HS-5 (cell line): ENCODE measurements at places on chromosomes 12 and 14.

DNA sequence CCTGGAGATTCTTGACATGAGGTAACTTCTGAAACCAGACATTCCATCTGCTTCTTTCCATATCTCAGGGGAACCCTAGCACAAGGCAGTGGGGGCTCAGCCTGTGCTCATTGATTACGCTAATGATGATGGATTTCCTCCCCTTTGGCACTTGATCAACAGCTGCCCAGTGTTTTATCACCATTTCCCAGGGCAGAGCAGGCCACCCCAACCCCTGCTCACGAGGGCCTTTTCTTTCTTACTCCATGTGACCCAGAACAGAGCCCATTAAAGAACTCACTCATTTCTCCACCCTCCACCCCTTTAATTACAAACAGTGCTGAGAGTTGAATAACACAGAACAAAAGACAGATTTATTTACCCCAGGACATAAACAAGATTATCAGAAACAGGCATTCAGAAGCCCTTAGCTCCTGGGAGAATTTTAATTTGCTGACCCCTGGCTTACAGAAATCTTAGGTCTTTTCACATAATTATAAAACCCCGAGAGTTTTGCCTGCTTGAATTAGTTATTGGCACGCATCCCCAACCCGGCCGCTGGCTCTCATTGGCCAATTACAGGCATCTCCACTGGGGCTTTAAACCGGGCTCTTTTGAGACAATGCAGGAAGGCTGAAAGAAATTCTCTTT, 32.0 kb upstream of the CCDC60 start:
- DNase-seq = no peak

GRCh38 chr12:112992541-112993398, 14.5 kb downstream of the OAS2 start:
- peak; percentile 15 for DNase-seq

DNA sequence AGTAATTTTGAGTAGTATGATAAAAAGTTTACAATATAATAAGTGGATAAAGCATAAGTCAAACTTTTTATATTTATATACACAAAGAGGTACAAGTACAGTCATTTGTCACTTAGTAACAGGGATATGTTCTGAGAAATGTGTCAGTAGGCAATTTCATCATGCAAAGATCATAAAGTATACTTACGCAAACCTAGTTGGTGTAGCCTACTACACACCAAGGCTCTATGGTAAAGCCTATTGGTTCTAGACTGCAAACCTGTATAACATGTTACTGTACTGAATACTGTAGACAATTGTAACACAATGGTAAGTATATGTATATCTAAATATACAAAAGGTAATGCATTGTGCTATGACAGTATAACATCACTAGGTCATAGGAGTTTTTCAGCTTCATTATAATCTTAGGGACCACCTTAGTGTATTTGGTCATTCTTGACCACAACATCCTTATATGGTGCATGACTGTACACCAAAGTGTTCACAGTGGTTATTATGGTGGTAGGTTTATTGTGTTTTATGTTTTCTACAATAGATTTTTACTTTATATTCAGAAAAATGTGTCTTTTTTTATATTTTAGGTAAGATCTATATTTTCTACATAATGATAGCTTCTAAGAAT, 14.9 kb upstream of the SCFD1 start:
- no peak for DNase-seq

DNA sequence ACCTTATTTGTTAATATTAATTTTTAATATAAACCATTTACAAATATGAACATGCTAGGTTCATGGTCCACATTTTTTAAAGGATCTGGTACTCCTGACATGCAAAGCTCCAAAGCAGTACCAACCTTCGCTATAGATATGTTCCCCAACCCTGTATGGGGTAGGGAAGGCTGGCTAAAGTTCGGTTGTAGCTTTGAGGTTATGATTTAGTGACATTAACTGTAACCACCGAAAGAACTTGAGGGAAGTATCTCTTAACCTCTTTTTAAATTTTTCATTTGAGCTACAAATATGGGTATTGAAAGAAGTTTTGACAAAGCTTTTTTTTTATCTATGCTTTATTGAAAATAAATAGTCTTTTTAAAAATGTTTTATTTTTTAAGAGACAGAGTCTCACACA, 115.5 kb downstream of the DYRK2 start:
- no peak for DNase-seq

- DNase-seq = no peak
Observed at GRCh38 chr12:105880824-105881388, 257.8 kb downstream of the NUAK1 start.

- DNase-seq = no peak
Observed at GRCh38 chr14:77583657-77584056, 32.8 kb downstream of the SPTLC2 start.

DNA sequence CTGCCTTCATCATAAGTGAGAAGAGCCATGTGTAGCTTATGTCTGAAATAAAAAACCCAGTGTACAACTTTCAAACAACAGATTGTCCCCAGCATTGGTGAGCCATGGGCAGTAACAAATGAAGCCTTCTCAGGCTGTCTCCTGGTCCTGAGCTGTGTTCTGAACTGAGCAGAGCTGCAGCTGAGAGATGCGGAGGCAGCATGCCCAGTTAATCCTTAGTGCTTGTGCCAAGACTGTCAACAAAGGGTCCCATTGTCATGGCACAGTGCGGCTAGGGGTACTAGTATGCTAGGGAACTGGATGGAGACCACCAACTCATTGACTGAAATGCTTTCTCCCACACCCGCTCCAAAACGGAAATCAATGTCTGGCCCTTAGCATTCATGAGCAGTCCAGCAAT, 154.3 kb downstream of the RMST start:
- no peak for DNase-seq

DNA sequence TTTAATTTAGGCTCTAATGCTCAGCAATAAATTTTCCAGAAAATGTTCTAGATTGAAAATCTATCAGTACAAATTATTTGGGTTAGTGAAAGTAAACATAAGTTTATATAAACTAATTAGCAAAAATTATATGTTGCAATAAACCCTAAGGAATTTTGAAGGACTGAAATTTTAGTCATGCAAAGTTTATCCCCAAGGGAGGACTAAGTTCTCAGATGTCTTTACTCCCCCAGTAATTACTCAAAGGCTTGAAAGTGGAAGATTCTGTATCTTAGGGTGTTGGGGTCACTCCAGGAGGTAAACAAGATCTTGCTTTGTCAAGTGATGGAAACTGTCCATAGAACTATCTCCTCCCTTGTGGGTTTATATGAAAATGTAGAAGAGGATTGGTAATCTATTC, 183.7 kb downstream of the AKAP6 start:
- no peak for DNase-seq

GRCh38 chr12:127690161-127690560, 576.8 kb upstream of the TMEM132C start:
- peak; percentile 11 for DNase-seq

- DNase-seq = no peak
Observed at GRCh38 chr14:58770491-58770982, 132.8 kb downstream of the DACT1 start.

- no peak for DNase-seq
Observed at GRCh38 chr12:46267825-46268582, 839 bp downstream of the SLC38A1 start.

GRCh38 chr12:120101182-120101581, 15.4 kb downstream of the RAB35 start:
- DNase-seq = no peak

DNA sequence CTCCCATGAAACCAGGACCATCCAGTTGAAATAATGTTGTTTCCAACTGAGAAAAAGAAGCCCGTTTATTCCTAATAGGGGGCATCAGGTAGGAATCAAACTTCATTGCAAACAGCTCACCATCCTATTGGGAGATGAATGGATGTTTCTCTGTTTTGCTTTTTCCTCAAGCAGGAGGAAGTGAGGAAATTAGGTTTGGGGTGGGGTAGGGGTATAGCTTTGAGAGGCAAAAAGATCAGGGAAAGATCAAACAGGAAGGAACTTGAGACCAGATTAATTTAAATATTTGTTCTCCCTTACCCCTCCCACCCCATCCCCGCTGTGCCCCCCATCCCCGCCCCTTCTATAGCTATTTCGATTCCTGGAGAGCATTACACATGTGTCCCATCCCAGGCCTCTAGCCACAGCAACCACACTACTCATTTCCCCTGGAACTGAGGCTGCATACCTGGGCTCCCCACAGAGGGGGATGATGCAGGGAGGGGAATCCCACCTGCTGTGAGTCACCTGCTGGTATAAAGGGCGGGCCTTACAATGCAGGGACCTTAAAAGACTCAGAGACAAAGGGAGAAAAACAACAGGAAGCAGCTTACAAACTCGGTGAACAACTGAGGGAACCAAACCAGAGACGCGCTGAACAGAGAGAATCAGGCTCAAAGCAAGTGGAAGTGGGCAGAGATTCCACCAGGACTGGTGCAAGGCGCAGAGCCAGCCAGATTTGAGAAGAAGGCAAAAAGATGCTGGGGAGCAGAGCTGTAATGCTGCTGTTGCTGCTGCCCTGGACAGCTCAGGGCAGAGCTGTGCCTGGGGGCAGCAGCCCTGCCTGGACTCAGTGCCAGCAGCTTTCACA, at the start of gene IL23A:
Gene IL23A, plus strand, starts transcription at position 577 of the 850 bp plus-strand sequence. Its CDS starts 161 bp downstream, at position 738.
- DNase-seq = no peak

DNA sequence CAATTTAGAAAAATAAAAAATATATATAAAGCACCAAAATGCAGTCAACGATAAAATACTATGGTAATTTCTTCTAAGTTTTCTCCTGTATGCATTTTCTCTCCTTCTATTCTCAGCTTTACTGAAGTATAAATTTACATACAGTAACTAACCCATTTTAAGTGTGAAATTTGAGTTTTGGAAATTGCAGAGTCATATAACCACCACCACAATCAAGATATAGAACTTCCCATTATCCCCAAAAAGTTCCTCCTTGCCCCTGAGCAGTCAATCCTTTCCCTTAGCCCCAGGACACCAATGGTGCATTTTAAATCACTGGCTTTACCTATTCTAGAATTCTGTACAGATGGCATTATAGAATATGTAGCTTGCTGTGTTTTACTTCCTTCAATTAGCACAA, 31.0 kb upstream of the BBS10 start:
- no peak for DNase-seq

DNA sequence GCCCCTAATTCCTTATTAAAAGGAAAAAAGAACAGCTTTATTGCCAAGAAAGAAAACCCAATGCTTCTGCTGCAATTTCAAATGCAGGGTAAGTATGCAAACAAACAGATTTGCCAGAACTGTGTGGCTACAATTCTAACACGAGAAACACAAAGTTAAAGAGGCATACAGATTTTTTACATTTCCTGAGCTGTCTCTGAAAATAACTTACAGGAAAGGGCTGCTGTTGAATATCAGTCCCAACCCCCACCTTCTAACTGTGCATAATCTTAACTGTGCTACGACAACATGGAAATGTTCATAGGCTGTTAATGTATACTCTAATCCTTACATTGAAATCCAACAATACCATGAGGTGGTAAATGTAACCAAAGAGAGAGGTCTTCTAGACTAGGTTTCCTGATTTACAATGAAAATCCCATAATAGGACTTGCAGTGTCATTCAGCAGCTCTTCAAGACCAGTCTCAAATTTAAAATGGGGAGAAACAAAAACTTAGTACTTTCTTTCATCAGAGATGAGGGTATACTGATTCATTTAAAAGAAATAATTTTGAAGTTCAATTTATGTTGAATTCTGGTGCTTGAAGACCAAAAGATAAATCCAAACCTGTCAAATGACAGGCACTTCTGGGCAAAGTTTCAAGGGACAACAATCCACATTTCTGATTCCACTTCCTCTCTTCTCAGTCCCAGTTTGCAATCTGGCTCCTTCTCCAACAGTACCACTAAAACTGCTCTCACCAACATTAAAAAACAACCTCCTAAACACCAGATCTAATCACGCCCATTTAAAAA, 14.4 kb downstream of the FGD6 start:
- DNase-seq = no peak

DNA sequence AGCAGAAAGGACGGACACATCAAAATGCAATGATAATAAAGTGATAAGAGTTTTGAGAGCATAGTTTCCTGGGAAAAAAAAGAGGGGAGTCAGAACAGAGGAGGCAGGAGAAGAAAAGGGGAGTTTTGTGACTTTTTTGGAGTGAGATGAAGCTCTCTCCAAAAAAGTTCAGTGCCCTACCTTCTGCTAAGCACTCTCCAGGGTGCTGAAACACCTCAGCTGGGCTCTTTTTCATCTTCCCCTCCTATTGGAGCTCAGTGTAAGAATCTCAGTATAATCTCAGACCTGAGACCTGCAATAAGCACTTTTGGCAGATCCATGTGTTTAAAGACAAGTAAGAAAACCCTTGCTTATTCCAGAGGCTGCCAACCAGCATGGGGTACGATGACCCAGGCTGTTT, 58.9 kb upstream of the SRRM4 start:
- no peak for DNase-seq

GRCh38 chr14:63692310-63693020, 35.4 kb downstream of the SGPP1 start:
- no peak for DNase-seq

DNA sequence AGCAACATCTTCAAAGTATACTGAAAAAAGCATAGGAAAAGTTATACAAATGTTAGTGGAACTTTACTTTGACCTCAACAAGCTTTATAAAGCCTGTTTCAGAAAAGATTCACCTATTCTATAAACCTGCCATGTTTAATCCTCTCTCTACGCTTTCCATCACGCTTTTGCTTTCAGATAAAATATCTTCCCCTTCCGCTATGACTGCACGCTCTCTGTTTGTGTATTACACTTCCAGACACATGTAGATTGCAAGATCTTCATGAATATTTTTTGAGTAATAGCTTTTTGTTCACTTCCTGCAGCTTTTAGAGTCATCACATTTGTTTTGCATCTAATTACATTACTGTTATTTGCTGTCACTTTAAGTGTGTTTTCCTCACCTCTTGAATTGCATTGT, 271.4 kb downstream of the RASSF9 start:
- DNase-seq = no peak

- DNase-seq = peak; percentile 73
Observed at GRCh38 chr12:77888611-77889010, 57.9 kb downstream of the NAV3 start.

- DNase-seq = peak; percentile 37
Observed at GRCh38 chr12:10562306-10562933, 51.0 kb downstream of the MAGOHB start.

DNA sequence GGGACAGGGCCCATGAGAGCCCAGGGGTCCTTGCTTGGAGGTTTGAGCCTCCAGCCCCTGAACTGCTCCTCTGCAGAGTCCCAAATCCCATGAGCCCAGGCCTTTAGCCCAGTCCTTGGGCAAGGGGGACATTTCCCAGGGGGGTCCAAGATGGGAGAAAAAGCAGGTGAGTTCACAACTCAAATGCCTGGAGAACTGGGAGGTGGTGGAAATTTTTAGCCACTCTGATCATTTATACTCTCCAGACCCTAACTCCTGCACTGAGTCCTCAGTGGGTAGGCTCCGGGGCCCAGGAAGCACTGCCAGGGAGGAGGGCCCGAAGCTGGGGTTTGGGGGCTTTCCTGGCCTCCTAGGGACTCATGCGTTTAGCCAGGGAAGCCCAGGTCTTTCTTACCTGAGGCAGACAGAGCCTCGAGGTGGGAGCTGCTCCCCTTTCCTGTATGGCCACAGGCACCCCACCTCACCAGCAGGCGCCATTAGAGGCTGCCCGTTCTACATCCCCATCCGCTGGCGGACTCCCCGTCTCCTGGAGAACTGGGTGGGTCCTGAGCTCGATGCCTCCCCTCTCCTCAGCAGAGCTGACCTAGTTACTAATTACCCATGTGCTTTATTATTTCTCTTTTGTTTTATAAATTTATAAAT, 998 bp downstream of the HNF1A start:
- no peak for DNase-seq

- no peak for DNase-seq
Observed at GRCh38 chr14:91501951-91502930, 7.9 kb downstream of the PPP4R3A start.

GRCh38 chr12:114695305-114695592, 11.3 kb upstream of the TBX3 start:
- no peak for DNase-seq
